T-helper 9 cell (primary cell): ENCODE measurements at places on chromosomes 6 and 20.

DNA sequence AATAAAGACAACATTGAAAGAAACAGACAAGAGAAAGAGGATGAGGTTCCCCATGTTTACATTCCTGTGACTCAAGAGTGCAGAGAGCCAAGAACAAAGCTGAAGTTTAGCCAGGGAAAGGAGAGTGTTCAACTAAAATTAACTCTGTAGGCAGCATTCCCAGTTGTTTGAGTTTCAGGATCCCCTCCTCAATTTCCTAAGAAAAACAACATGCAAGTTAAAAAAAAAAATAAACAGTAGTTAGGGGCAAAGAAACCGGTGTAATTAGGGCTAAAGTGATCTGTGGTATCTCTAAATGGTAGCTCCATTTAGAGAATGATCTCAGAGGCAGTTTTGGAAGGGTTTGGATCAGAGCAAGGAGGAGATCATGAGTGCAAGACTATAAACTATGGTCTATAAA, 30.9 kb upstream of the RAB23 start:
- DNase-seq = no peak

DNA sequence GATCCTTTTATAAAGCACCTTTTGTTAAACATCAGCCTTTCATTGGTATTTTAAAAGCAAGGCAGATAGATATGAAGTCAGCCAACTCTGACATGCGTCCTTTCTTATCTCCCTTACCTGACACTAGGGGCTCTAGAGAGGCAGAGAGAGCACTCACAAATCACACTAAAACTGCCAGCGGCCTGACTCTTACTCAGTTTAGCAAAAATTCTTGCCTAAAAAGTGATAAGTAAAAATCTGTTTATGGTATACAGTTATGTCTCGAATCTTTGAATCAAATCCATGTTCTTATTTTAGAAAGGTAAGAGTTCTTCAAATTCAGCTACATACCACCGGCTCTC, 10.4 kb upstream of the TDRD6 start:
- DNase-seq = no peak

GRCh38 chr6:21829126-21829525, 235.6 kb downstream of the SOX4 start:
- no peak for DNase-seq

GRCh38 chr6:158040804-158041347, 59.2 kb downstream of the SYNJ2 start:
- no peak for DNase-seq

GRCh38 chr6:80676386-80676785, 569.9 kb downstream of the BCKDHB start:
- DNase-seq = no peak
